ENCODE measurements at places on chromosomes 11 and 22.

- DNase-seq = no peak
Observed at GRCh38 chr11:30310623-30311022, 12.3 kb upstream of the ARL14EP start.

- DNase-seq = no peak
Observed at GRCh38 chr11:105789579-105790420, 179.9 kb downstream of the GRIA4 start.

GRCh38 chr22:42878561-42879305, 21.7 kb upstream of the ARFGAP3 start:
- no peak for DNase-seq

DNA sequence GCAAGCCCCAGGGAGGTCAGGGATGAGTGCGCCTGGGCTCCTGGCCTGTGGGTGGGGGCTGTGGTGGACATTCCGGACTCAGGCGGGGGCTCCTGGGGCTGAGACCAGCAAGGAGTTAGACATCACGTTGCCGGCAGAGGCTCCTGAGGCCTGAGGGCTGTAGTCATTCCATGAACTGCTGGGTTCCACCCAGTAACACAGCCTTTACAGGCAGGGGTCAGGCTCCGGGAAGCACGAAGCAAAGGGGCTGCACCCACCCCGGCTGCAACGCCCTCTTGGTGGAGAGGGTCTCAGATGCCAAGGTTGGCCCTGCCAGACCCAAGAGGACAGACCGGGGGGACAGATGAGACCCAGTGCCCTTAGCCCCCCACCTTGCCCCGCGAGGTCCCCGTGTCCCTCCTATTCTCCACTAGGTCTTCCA, 9.0 kb downstream of the TNNT3 start:
- no peak for DNase-seq

DNA sequence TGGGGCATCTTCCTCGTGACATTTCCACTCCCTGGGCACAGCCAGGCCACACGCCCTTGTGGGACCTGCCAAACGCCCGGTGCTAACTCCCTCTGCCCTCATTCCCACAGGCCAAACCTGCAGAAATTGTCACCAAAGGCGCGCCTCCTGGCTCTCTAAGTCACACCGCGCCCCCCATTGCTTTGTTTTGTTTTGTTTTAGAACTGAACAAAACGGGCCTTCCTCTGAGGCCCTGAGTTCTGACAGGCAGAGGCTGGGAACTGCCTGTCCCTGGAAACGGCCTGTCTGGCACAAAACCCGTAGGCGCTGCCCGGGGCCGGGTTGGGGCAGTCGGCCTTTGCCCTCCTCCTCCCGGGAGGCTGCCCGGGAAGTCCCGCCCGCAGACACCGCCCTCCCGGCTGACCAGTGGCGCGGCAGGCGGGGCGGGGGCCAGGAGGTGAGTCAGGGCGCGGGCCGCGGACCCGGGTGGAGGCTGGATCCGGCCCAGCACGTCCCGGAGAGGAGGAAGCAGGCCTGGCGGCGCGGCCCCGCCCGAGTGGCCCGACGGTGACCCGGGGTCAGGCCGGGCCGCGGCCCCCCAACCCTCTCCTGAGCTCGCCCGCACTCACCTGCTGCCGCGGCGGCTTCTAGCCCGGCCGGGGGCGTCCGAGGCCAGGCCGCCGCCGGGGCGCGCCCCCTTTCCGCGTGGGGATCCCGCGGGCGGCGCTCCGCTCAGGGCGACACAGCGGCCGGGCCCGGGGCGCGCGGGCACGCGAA, 465 bp downstream of the SUN2 start:
- DNase-seq = peak; percentile 73

DNA sequence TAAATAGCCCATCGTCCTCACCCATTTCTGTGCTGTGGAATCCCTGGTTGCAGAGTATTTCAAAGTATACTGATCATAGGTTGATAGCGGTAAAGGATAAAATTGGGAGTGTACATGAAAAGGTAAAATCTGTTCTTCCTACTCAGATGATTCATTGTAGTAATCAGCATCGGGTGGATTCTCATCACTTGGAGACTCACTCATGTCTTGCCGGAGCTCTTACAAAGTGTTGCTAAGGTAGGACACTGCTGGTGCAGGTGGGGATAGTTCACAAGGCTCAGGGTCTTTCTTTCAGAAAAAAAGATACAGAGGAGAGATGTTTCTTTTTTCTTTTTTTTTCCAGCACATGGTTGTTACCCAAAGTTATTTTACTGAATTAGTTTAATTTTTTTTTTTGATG, 84.8 kb downstream of the MTNR1B start:
- DNase-seq = peak; percentile 12

GRCh38 chr11:100008417-100008816, 678.7 kb upstream of the ARHGAP42 start:
- DNase-seq = no peak

DNA sequence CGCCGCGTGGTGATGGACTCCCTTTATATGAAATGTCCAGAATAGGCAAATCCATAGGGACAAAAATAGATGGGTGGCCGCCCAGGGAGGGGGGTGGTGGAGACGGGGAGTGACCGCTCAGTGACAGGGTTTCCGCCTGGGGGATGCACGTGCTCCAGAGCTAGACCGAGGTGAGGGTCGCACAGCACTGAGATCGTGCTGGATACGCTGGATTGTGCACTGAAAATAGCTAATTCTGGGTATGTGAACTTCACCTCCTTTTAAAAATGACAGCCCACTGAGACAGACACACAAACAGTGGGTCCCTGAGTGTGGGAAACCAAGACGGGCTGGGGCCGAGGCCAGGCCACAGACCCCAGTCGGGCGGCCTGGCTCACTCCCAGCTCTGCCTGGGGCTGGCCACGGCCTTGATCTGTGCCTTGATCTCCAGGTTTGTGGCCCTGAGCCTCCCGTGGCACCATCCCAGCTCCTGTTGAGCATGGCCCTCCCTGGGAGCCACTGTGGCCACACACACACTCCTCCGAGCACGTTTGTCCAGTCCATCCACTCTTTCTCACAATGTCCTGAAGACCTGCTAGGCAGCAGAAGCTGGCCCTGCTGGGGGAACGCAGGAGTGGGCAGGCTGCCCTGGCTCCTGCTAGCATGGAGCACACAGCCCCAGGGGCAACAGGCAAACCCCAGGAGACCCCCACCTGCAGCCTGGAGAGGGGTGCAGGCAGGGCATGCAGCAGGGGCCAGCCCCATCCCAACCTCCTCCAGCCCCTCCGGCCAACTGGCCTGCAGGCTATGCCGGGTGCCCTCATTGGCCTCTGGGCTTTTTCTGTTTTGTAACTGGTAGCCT, 41.0 kb upstream of the TH start:
- no peak for DNase-seq

DNA sequence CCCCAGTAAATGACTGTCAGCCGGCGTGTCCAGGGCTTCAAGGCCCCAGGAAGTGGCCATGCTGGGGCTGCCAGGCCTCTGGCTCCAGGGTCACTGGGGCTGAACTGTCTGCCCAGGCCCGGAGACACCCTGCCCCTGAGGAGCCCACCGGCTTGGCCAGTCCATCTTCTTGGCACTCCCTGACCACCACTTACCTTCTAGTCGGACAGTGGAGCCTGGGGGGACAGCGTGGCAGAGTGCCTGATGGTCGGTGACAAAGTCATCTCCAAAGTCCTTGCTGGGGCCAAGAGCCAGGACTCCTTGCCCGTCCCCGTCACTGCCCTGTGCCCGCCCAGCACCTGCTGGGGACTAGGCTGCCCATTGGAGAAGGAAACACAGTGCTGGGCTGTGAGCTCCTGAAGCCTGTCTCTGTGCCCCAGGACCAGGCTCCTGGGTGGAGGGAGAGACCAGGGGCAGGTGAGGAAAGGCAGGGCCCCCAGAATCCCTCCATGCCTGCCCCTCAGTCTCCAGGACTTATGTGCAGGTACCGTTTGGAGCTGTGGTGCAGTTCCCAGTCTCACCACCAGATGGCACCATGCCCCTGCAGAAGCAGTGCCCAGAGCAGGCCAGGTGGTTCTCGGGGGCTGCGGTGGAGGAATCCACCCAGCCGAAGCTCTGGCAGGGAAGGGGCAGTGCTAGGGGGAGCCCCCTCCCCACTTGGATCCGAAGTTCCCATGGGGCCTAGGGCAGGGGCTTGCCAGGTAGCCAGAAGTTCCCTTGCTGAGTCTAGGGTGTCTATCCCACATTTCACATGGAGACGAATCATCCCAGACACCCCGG, 6.0 kb upstream of the CCDC188 start:
- DNase-seq = peak; percentile 64

- no peak for DNase-seq
Observed at GRCh38 chr11:1102221-1102971, 27.7 kb downstream of the MUC2 start.

Measured in RWPE1 (cell line).